Neuronal stem cell (in vitro differentiated cells): ENCODE measurements at places on chromosomes 3 and 15.

- H3K4me3 ChIP-seq = no peak overlapping the region
- no peaks in the 10 kb centered on the region for H3K4me1 ChIP-seq
- H3K27ac ChIP-seq = no peak overlapping the region
- DNase-seq = no peak
- H3K27me3 ChIP-seq = no peaks in the 10 kb centered on the region
These were observed 283.6 kb downstream of the UACA start for GRCh38 chr15:70479785-70480184.

DNA sequence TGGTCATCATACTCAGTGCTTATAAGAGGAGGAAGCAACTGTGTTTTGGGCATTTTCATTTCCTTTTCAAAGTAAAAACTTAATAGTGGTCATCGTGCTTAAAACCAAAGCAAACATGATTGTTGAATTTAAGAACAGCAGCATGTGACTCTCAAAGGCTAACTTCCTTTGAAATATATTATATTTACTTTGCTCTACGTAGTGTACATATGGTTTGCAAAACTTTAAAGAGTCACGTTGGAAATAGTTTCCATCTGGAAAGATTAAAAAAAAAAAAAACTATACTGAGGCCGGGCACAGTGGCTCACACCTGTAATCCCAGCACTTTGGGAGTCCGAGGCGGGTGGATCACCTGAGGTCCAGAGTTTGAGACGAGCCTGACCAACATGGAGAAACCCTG lies 367.9 kb upstream of the BCHE start:
- H3K4me1 ChIP-seq = no peaks in the 10 kb centered on the region
- no peak for DNase-seq
- no peaks in the 10 kb centered on the region for H3K36me3 ChIP-seq

- H3K27ac ChIP-seq = no peak overlapping the region
- no peaks in the 10 kb centered on the region for H3K36me3 ChIP-seq
These were observed 1433.9 kb upstream of the CADM2 start for GRCh38 chr3:83524901-83525300.

DNA sequence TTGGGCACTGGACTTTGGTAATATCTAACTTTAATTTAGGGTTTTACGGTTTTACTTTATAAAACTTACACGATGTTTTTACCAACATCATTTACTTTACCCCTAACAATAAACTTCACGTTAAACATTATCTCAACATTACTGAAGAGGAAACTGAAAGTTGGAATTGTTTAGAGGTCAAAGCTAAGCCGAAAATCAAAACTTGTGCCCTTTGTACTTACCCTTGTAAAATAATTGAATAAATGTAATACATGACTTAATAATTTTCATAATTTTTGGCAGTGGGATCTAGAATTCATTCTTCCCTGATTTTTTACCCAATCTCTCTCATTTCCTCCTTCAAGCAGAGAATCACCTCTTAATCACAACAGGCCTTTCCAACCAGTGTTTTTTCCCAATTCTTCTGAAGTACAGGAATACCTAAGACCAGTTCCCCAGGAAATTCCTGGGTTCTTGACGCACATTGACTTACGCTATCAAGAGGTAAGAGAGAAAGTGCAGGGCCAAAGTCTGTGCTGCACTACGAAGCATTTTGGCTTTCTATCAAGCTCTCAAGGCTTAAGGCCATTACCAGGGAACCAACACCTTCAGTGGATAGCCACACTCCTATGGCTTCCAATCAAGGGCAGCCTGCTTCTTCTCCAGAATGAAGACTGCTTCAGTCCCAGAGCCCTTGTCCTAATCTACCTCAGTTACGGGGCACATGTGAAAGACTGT lies 11.9 kb upstream of the SEMA6D start:
- no peaks in the 10 kb centered on the region for H3K36me3 ChIP-seq
- H3K4me1 ChIP-seq = no peaks in the 10 kb centered on the region
- H3K4me3 ChIP-seq = no peak overlapping the region
- H3K27me3 ChIP-seq = no peaks in the 10 kb centered on the region
- DNase-seq = no peak
- H3K27ac ChIP-seq = no peak overlapping the region

DNA sequence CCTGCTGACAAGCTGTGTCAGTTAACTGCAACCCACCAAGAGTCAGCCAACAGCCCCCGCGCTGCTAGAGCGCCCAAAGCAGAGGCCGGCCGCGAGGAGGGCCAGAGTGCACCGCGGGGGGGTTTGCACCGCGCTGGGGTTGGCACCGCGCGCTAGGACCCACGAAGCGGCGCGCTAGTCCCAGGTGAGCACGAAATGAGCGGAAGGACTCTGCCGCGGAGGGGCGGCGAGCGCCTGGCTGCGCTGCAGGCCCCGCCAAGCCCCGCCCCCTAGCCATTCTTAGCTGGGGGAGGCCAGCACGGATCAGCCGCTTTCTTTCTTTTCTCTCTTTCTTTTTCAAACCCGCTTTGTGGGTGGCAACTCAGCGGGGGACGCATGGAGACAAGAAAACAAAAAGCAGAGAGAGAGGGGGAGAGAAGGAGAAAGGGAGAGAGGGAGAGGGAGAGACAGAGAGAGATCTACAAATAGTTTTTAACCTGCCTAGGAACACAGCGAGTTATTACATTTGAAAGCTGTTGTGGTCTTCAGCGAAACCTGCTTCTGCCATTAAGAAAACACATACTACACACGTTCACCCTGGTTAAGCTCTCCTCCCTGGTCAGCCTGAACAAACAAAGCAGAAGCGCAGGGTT lies 6.9 kb upstream of the FOXB1 start:
- peak; percentile 95 for DNase-seq
- H3K27ac ChIP-seq = no peak overlapping the region
- H3K36me3 ChIP-seq = peaks cover 25% of the 10 kb centered on the region
- no peaks in the 10 kb centered on the region for H3K27me3 ChIP-seq
- H3K4me3 ChIP-seq = no peak overlapping the region
- H3K4me1 ChIP-seq = peaks cover 43% of the 10 kb centered on the region

- no peak overlapping the region for H3K4me3 ChIP-seq
- peaks cover 10% of the 10 kb centered on the region for H3K4me1 ChIP-seq
- H3K27me3 ChIP-seq = no peaks in the 10 kb centered on the region
- H3K36me3 ChIP-seq = peaks cover 89% of the 10 kb centered on the region
- no peak for DNase-seq
- no peak overlapping the region for H3K27ac ChIP-seq
These were observed 66.1 kb downstream of the NUP210 start for GRCh38 chr3:13353936-13354542.

DNA sequence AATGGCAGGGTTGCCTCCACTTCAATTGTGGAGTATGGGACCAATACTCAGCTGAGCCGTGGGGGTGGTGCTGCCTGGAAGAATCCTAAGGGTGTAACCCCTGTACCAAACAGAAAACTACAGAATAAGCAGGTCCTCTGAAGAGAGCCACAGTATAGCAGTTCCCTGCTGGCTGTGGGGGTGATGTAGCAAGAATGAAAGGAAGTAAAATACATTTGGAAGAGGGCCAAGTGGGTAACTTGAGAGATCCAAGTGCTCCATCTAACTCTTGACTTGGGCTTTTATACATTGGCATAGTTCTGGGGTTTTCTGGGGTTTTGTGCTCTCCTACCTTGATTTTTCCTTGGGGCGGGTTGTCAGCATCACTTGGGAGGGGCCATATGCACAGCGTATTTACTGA lies 341.4 kb downstream of the OTOL1 start:
- no peak for DNase-seq
- H3K27me3 ChIP-seq = no peaks in the 10 kb centered on the region
- H3K4me1 ChIP-seq = no peaks in the 10 kb centered on the region
- no peak overlapping the region for H3K27ac ChIP-seq
- H3K4me3 ChIP-seq = no peak overlapping the region
